Immature natural killer cell (primary cell): ENCODE measurements at places on chromosomes 2 and 18.

DNA sequence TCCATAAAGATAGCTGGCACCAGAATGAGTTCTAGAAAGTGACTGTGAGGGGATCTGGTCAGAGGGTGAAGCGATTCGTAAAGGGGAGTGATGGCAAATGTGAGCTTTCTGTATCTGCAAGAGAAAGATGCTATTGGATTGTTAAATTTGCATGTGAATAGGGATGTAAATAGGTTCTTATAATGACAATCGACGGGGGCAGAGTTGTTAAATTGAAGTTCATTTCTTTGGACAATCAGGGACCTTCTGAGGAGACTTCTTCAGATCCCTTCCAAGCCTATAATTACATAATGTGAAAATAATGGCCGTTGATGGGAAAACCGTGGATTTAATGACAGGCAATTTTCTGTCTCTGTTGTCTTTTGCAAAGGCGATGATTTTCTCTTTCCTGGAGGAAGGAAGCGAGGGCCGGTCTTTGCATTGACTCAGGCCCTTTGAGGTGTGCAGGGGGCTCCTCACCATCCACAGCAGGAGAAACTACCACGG is 52.2 kb upstream of the TMEM18 start:
- no peak for DNase-seq

GRCh38 chr18:13809043-13809430 is 14.9 kb upstream of the MC5R start:
- DNase-seq: no peak

DNA sequence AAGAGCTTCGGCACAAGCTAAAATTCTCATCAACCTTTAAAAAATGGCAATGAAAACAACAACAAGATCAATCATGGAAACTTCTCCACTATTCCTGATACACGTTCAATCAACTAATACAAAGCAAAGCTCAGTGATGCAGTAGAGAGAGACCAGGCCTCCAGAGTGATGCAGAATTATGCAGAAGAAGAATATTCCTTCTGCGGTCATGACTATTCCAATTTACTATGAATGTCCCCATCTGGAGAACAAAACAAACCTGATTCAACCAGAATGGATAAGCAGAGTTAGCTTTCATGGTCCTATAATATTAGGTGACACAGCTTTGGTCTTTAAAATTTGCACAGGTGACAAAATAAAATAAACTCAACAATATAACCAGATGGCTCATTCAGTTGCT is 12.5 kb upstream of the MBOAT2 start:
- no peak for DNase-seq

GRCh38 chr2:174333017-174333371 is 1.8 kb upstream of the SP9 start:
- no peak for DNase-seq

GRCh38 chr18:56258178-56258577 is 380.2 kb downstream of the TXNL1 start:
- DNase-seq: no peak

GRCh38 chr2:218482651-218483050 is 63.7 kb downstream of the VIL1 start:
- no peak for DNase-seq

DNA sequence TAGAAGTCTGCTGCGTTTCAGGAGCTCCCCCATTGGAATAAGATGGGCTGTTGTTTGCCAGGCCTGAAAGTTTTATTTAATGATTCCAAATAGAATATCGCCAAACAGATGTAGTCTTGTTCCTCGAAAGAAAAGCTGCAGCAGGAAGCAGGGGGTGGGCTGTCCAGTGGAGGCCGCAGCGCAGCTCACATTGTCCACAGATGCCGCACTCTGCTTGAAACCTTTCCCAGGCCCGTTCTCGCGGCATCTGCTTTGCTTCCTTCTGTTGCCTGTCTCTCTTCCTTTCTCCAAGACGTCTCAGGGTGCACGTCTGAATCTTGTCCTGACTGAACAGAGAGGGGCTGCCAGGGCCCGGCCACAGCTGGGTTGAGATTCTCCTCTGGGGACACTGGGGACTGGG is 12.4 kb upstream of the IGFBP2 start:
- no peak for DNase-seq

DNA sequence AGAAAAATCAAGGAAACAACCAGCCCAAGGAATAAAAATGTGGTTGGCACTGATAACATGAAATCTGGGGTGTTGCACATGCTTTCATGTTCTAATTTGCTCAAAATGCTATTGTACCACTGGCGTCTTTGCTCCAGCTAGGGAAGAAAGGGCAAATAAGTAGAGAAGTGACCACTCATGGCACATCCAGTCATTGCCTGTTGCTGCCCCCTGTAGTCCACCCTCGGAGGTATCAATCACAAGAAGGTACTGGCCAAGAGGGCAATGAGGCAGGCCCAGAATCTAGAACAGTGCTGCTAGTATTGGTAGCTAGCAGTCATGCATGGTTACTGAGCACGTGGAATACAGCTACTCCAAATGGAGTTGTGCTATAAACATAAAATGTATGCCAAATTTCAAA is 213.4 kb downstream of the CDCA7 start:
- DNase-seq: no peak

- DNase-seq: no peak
These were observed 61.7 kb downstream of the MAP4K4 start for GRCh38 chr2:101759162-101759561.

GRCh38 chr2:80111185-80111584 is 193.4 kb downstream of the LRRTM1 start:
- DNase-seq: no peak

- DNase-seq: no peak
These were observed 393 bp downstream of the IL1R1 start for GRCh38 chr2:102142829-102143449.

GRCh38 chr2:25618676-25619075 is 54.7 kb downstream of the DTNB start:
- DNase-seq: no peak

GRCh38 chr2:130387071-130387400 is 31.2 kb downstream of the PTPN18 start:
- DNase-seq: no peak

GRCh38 chr2:142870526-142870925 is 6.9 kb upstream of the KYNU start:
- no peak for DNase-seq

- DNase-seq: no peak
These were observed 368.7 kb downstream of the SLC4A3 start for GRCh38 chr2:219995991-219996765.

DNA sequence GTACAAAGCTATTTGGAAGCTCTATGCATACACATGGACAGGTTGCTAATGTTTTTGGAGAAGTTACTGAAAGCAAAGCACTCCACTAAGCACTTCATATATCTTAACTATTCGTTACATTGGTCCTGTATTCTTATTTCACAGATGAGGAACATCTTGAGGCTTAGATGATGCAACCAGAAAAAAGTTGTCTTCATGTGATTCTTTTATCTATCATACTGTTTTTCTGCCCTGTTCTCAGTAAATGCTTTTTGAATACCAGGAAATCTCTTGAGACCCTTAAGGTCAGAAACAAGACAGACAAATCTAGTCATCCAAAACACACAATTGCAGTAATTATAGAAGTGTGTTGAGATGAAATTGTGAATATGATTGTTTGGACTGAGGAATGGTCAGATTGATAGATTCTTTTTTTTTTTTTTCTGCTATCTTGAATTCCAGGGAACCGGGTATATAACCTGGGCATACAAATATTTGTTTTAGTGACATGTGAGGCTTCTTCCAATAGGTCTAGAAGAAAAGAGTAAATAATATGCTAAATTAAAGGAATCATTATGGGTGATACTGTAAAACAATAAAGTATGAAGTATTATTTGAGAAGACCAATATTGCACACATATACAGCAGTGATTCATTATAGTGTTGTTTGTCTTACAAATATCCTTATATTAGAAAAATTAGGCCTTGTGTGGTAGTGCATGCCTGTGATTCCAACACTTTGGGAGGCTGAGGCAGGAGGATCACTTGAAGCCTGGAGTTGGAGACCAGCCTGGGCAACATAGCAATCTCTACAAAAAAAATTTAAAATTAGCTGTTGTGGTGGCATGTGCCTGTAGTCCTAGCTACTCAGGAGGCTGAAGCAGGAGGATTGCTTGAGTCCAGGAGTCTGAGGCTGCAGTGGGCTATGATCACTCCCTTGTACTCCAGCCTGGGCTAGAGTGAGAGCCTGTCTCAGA is 33.7 kb downstream of the EHBP1 start:
- DNase-seq: no peak

DNA sequence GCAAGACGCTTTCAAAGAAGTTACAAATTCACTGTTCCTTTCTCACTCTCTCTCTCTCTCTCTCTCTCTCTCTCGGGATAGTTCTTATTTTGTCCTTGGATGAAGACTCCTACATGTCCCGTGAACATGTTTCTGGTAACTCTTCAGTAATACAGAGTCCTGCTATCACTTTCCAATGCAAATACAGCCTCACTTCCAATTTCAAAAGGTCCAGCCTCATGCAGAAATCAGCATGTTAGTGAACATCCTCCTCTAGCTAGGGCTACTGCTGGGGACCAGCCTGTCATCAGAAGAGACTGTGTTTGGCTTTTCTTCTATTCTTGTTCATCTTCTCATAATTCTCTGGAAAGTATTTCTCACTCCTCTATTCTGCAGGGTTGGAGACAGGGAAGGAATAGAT is 1306.7 kb upstream of the CELF4 start:
- no peak for DNase-seq

- DNase-seq: peak; percentile 27
These were observed 67.7 kb upstream of the L3MBTL4 start for GRCh38 chr18:6482198-6482977.

GRCh38 chr2:128602038-128602698 is 283.5 kb upstream of the HS6ST1 start:
- DNase-seq: no peak

GRCh38 chr2:66442516-66443185 is 7.7 kb downstream of the MEIS1 start:
- no peak for DNase-seq

DNA sequence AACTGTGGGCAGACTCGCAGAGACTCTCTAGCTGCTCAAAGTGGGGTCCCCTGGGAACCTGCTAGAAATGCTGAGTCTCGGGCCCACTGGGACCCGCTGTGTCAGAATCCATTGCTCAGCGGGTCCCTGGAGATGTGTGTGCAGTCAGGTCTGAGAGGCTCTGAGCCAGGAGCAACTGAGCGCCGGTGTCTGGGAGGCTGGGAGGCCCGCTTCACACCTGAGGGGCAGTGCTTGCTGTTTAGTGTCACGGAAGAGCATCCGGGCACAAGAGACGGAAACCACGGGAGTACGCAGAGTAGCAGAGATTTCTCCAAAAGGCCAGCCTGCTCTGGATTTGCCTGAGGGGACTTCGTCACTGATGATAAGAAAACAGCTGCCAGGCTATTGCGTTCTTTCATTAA is 70.1 kb downstream of the EDAR start:
- DNase-seq: no peak

- DNase-seq: no peak
These were observed 309.0 kb downstream of the CMPK2 start for GRCh38 chr2:6556755-6557154.

DNA sequence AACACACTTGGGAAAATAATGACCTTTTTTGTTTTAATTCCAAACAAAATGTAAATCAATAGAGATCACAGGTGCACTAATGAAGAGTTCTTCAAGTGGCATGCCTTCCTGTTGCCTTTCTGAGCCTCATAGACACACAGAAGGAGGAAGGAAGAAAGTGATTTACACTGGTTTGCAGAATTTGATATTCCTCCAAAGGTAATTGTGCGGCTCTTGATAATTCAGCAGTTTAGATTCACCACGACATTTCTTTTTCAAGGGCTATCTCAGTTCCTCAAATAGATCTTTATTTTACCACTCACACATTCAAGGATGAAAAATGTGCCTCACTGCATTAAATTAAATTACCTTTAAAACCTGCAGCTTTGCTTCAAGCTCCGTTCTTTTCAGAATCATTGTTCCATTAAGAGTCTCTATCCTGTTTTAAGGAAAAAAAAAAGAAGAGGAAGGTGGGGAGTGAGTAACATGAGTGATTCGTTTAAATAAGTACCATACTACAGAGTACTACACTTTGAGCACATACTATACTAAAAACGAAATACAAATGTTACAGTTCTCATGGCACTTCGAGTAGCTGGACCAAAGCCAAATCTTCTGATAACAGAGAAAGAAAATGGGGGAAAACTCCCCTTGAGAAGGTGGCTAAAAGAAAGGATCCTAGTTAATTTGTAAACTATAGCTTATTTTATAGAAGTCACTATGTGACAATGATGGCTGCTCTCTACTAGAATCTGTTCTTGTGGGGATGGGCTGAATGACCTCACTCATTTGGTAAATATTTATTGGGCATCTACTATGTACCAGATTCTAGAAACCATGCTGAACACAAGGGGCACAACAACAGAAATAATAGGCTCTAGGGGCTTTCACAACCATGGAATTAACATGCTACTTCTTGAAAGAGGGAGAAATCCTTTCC is 16.6 kb downstream of the CYTIP start:
- DNase-seq: no peak

- peak; percentile 36 for DNase-seq
These were observed 13.1 kb downstream of the CCDC68 start for GRCh38 chr18:54946149-54946581.

DNA sequence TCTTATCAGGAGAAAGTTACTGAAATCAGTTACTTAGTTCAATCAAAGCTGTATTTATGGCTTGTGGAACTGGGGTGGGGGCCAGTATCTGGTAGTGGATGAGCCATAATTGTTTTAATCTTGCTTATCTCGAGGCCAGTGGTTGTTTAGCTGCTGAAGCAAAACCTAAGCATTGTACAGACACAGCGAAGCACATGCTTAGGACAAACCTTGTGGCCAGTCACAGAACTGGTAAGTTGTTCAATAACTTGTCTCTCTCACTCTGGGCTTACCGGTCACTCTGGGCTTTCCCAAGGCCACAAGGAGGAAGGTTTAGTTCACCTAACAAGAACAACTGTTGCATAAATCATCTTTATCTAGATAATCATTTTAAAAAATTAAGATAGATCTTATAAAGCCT is 296.6 kb upstream of the NETO1 start:
- DNase-seq: no peak

- DNase-seq: peak; percentile 7
These were observed 1.5 kb downstream of the SPOPL start for GRCh38 chr2:138503087-138503442.

- no peak for DNase-seq
These were observed 40.9 kb downstream of the PDK1 start for GRCh38 chr2:172596776-172597175.

DNA sequence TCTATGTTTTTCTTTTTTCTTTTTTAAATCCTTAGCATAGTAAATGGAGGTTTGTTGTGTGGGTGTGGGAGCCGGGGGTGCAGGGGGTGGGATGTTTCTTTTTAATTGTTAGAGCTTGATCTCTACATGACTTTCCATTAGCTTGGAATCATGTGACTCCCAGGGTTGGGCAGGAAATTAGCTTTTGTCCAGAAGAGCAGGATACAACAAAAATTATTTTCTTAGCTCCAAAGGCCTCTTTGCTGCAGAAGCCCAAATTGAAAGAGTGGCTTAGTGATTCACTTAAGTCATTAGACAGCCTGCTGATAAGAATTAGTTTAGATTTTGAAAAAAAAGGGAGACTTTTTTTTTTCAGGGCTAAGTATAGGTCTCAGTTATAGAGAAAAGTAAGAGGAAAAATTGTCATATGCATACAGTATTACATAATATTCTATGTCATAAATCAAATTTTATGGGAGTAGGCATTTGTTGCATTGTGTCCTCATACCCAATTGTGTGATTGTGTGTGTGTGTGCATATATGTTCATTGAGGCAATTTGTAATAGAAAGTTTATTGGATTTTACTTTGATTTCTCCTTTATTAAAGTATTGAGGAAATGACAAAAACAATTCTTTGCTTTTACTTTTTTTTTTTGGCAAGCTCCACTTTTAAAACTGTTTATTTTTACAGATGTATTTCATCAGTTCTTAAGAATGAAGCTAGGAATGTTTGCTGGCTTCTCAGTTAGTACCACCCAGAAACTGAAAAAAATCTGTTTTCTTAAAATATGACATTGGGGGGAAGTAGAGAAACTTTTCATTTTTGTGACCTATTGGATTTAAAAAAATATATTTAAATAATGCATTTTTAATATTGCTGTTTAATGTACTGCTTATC is 47.4 kb downstream of the TSPYL6 start:
- DNase-seq: no peak
